Tibial artery (tissue), 4 donors: ENCODE measurements at places on chromosomes 12 and 14.

DNA sequence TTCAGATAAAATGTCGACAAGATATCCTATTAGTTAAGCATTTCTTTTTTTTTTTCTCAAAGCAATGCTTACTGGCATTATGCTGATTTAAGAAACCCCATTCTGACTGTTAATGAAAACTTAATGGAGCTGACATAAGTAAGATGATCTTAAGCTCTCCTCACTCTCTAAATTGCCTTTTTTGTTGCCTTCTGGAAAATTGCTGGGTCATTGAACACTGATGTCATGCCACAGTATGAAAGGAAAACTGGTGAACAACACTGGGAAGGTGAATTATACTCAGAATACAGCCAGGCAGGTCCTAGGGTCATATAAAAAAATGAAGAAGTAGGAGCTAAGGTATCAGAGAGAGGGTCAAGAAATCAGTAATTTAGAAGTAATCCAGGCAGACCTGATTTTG is 179.9 kb downstream of the BTG1 start:
- DNase-seq = no peak

DNA sequence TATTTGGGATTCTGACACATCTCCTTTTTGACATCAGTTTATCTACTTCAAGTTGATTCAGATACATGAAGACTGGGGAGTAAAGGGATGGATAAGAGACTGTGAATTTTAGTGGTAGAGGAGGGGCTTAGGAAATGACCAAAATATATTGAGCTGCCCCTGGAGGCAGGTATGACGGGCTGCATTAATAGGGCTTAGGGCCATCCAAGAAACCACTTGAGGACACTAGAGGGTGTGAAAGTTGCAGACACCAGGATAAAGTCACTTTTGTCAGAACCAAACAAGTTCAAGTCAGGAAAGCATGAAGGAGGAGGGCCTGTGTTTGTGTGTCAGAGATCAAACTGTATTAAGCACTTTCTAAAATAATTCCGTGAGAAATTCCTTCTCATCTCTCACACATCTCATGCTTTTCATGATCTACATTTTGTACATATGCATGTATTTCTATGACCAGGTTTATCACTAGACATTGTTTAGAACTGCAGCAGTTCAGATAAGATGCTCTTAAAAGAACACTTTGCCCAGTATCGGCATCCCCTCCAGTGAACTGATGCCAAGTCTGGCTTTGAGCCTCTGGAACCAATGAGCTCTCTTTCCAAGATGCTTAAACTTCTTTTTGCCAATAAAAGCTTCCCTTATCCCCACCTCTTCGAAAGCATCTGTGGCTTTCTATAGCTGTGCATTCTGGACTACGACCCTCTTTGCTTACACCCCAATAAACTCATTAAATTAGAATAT is 136.9 kb downstream of the SLC38A1 start:
- DNase-seq = no peak

DNA sequence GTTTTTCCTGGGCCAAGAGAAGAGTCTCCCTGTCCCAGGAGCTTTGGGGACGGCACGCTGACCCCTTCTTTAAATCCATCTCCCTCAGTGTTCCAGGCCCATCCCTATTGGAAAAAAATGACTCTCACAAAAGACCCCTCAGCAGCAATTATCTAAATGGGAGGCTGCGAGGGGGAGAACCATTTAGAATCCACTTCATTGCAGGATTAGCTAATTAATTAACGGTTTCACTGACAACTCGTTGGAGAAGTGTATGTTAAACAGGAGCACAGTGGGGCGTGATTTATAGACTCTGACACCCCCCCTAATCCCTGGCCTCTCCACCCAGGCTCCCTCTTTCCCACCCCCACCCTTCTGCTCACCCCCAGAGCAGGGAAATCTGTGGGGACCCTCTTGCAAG is 162.8 kb upstream of the LHX5 start:
- DNase-seq = no peak

DNA sequence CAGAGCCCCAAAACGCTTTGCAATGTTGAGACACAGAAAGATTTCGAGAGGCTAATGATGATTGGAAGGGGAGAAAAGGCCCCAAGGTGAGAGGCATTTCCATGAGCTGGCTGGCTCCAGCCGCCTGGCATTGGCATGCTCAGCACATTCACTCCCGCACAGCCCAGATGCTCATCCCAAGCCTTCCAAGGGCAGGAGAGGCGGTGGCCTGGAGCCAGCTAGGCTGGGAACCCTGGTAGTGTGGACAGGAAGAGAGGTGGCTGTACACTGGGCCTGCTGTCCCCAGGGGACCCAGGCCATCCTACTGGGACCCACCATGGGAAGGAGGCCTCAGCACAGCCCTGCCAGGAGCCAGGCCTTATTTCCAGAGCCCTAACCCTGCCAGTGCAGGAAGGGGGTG is 72.2 kb downstream of the SPTB start:
- DNase-seq = no peak

DNA sequence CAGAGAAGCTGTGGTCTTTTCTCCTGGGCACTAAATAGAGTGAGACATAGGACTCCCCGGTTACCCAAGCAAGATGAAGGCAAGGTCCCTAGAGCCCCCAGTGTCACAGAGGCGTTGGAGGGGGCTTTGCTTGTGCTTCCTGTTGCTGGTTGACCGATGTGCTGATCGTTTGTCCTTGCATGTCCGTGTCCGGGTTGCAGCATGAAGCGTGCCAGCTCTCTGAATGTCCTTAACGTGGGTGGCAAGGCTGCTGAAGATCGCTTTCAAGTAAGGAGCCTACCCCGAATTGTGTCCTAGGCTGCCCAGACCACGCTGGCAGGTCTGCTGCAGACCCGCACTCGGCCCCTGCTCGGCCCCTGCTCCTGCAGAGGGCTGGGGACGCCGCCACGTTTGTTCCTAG is 23.1 kb downstream of the XRCC3 start:
- DNase-seq = no peak

DNA sequence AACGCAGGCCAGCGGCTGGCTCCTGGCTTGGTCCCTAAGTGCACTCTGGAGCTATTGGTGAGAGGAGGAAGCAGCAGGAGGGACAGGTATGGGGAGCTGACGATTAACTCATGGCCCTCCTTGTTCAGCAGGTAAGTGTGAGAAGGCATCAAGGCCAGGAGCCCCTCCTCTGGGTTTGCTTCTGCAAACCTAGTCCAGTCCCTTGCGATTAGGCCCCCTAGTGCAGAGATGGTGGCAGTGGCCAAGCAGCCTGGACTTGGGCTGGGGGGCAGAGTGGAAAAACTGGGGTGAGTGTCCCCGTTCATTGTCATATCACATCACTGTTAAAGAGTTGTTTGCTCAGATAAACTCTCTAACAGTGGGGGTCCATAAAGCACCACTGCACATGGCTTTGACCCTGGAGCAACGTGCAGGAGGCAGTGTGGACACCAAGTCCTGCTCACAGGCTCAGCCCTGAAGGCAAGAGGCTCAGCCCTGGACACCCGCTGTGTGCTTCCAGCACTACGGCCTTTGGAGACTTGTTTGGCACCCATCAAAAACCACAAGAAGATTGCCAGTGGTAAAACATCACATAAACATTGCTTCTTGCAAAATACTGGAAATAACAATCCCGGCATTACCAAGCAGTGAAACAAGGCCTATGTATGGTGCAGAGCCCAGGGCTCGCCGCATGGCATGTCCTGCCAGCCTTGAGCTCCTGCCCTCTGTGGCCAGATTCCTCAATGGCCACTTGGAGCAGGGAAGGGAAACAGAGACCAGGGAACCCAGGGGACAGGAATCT is 184.3 kb upstream of the RTL1 start:
- DNase-seq = peak; percentile 38

DNA sequence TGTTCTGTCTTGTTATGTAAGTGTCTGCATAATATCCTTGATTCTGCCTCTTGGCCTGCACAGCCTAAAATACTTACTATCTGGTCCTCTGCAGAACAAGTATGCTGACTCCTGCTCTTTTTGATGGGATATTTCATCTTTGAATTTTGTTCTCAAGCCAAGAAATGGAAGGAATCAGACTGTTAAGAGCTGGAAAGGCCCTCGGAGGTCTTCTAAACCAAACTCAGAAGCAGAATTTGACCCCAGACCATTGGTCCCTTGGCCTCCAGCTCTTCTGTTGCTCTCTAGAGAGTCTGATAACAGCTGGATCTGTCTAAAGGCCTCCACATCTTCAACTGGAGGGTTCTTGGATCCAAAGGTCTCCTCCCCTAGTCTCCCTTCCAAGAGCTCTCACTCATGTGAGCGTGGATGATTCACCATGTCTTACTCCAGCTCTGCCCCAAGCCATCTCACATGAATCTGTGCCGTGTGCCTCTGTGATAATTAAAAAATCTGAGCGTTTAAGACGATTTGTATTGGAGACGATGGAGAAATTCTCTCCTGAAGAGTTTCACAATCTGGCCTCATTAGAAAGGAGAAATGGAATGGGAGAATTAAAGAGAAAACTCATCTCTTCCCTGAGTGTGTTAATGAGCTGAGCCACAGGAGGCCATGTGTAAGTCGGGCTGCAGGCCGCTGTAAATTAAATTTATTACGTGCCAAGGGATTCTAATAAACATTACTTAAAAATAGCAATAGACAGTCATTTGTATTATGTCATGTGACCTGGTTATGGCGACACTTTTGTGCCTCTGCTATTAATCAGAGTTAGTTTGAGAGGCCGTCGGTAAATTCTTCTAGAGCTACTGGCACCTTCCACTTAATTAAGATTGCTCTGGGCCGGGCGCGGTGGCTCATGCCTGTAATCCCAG is 15.4 kb upstream of the PRIMA1 start:
- no peak for DNase-seq

DNA sequence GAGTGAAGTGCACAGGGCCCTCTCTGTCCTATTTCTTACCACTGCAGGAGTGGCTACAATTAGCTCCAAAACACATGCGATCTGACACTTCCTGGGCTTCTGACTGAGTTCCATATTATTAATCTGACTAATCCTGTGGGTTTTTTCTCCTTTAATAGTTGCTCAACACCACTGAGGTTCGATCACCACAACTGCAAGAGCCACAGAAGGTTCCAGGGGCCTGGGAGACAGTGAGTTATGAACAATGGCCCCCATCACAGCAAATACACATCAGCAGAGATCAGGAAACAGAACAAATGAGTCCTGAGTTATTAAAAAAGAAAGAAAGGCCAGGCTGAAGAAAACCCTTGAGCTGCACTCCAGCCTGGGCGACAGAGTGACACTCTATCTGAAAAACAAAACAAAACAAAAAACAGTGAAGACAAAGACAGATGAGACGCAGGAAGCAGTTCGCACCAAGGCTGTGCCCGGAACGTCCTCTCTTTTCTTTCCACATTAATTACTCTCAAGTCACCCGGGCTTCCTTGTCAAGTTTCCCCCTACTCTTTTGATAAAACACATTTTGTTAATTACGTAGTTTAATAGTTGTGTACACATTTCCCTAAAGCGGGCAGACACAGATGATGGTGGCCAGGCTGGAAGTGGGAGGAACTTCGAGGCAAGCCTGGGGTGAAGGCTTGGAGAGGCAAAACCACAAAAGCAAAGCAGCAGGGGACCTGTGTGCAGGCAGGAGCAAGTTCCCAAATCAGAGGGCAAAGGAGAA is 42.7 kb downstream of the CDC42BPB start:
- DNase-seq = no peak

- DNase-seq = no peak
Measured at GRCh38 chr12:117158911-117159553, 31.2 kb downstream of the FBXO21 start.

DNA sequence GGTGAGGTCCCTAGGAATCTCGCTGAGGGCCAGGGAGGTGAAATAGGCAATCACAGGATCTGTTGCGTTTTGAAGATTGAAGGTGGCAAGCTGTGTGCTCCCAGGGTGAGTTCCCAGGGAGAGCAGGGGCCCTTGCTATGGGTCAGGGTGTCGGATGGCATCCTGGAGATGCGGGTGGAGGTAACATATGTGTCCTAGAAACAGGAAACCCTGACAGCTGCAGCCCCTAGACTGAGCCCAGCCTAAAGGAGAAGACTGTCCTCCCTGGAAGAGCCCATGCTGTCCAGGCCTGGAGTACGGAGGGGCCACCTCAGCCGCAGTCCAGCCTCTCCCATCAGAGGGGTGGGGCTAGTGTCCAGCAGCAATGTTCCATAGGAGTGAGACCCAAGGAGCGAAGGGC is 194.2 kb downstream of the NTF3 start:
- DNase-seq = no peak

- DNase-seq = no peak
Measured at GRCh38 chr12:92107621-92108131, 38.0 kb downstream of the BTG1 start.

DNA sequence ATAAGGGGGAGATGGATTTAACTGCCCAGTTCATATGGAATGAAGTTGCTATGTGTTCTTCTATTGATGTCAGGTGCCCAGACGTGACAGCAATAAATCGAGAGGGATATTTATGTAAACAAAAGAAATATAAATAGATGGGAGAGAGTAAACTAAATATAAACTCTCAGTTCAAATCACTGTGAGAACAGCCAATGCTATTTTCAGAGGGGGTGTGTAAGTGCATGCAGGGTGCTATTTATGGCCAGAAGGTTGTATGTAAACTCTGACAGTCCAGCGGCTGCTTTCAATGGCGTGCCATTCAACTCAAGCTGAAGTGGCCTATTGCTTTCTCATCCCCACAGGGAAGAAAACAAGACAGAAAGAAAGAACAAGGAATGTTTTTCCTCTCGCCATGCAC is 127.2 kb downstream of the KCNA5 start:
- no peak for DNase-seq

DNA sequence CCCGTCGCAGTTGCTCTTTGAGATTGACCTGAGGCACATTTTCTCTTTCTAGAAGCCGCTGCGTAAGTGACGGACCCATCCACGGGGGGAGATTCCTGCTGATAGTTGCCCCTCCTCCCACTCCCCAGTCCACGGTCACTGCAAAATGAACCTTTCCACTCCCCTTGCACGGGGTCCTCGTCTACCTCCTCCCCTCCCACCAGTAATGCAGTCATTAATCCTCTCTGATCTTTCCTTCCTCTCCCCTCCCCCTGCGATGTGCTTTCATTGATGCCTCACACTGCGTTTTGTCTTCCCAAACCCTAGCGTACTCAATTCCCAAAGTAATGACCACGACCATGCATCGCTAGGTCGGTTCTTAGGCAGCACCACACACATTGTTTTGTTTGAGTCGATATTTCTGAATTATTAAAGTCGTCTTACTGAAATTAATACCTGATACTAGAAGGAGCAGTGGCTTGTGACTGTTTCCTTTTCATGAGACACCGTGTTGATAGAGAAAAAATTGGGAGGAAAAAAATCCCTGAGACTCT is 857 bp downstream of the ETNK1 start:
- DNase-seq = peak; percentile 23

DNA sequence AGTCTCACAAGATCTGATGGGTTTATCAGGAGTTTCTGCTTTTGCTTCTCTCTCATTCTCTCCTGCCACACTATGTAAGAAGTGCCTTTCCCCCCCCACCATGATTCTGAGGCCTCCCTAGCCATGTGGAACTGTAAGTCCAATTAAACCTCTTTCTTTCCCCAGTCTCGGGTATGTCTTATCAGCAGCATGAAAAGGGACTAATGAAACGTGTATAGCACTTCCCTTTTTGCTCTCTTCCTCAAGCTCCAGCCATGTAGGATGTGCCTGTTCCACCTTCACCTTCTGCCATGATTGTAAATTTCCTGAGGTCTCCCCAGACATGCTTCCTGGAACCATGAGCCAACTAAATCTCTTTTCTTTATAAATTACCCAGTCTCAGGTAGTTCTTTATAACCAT is 7.0 kb upstream of the CRACR2A start:
- DNase-seq = no peak

- DNase-seq = no peak
Measured at GRCh38 chr12:11901701-11902524, 168.8 kb upstream of the BCL2L14 start.
